ENCODE measurements at places on chromosomes 13 and 19.

DNA sequence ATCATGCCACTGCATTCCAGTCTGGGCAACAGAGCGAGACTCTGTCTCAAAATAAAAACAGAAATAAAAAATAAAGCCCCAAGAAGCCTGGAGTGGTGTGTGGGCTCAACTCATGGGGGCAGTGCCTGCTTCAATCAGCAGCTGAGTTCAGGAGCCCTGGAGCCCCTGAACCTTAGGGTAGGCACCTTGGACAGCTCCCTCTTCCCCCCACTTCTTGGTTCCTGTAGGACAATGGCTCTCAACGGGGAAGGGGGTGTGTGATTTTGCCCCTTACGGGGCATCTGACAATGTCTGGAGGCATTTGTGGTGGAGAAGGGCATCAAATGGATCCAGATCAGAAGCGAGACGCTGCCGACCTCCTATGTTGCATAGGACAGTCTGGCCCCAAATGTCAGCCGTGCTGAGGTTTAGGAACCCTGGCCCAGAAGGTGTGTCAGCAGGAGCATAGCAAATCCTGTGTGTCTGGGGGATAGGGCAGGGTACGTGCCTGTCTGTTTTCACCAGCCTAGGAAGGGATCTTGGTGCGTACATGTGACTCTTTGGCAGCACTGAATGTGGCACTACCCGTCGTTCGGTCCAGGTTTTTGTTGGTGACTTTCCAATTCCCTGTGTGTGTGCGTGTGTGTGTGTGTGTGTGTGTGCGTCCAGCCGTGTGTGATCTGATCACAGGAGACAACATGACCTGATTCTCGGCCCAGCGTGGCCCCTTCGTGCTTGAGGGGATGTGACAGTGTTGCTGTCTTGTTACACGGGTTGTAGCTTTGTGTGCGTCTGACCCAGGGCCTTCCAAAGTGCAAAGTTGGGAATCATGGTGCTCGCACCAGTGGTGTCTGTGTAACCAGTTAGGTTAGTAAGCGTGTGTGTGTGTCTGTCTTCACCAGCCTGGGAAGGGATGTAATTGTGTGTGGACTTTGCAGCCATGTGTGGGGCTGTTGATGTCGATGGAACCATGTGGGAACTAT, 7.5 kb downstream of the IGLON5 start:
- DNase-seq: no peak

DNA sequence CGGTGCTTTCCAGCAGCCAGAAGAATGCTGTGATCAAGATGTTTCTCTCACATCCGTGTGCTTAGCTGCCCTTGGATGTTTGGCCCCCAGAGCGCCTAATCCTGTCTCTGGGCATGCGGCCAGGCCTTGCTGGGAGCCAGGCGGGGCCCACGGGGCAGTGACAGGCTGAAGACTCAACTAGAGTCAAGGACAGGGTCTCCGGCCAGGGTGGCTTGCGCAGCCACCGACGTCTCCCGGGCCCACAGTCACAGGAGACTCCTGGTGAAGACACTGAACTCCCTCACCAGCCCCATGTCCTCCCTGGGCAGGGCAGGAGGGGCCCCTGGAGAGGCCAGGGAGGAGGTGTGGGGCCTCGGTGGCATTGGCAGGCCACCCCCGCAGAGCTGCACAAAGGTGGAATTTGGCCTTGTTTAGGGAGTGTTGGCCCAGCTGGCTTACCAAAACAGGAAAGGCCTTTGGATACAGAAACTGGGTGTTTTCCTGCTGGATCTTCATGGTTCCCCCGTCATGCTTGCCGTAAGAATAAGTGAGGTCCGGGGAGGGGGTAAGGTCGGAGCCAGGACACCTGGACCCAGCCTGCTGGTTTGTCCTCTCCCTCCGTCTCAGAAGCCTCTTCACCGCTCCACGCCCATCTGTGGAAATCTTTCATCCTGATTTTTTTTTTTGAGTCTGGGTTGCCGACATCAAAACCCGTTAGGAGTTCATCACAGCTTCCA, 10.0 kb upstream of the NDUFS7 start:
- no peak for DNase-seq

DNA sequence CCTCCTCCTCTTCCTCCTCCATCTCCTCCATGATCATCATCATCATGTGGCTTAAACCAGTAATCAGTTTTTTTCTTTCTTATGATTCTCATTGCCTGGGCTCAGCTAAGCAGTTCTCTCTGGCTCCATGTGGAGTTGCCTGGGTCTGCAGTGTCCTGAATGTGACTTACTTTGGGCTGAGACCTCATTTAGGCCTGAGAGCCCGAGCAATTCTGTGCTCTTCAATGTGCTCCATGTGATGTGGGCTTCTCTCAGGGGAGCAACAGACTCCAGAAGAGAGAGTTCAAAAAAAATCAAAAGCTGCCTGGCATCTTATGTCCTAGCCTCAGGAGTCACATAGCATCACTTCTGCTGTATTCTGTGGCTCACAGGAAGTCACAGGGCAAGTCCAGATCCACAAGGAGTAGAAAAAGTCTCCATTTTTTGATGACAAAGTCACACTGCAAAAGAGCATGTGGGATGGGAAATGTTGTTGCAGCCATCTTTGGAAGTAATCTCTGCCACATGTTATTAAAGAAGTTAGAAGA, 128.7 kb downstream of the MAB21L1 start:
- DNase-seq: no peak

- no peak for DNase-seq
These were observed 43.6 kb upstream of the SACS start for GRCh38 chr13:23477101-23477500.

DNA sequence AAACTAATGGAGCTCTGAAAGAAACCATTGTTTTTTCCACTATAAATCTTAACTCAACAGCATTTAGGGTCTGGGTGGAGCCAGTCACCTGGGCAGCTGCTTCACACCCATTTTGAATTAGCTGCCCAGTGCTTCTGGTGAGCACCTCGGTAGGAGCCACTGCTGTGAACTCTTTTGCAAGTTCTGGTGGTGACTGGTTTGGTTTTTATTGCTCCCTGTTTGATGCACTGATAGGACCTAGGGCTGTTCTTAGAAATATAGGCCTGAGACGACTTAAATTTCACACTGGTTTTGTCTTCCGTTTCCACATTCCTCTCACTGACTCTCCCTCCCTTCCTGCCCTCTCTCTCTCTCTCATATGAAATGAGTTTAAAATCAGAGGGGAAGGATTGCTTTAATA, 103.9 kb downstream of the GGACT start:
- no peak for DNase-seq

DNA sequence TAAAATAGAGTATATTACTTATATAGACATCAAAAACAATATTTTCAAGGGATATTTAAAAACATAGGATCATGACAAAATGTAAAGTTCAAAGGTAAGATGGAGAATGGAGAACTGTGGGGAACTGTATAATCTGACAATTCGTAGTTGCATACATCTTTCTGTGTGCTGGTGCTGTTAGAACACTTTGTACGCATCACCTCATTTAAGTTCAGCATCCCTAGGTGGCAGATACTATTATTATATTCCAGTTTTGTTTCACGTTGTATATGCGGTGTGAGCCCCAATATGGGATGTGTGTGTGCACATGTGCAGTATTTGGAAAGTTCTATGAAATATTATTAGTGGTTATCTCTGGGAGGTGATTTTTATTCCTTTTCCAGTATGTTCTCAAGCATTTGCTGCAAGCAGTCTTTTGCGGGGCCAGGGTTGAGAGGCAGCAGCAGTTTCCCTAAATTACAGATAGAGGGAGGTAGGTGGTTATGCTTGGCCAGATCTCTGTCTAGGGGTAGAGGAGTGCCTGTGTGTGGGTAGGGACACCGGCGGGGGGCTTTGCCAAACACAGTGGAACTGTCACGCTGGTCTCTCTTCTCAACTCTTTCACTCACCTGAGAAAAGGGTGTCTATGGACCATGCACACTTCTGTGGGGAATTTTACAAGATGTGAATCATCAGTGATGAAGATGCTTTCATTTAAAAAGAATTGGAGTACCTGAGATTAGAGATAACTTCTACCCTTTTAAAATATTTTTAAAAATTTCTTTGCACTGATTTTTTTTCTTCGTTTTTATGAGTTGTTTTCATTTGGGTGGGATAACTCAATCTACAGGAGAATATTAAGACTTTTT, 55.6 kb upstream of the ALOX5AP start:
- DNase-seq: no peak

- DNase-seq: no peak
These were observed 92.0 kb downstream of the ZNF536 start for GRCh38 chr19:30464162-30464561.

GRCh38 chr19:33878910-33879810, 82.5 kb downstream of the KCTD15 start:
- no peak for DNase-seq

GRCh38 chr19:53549340-53549739, 11.4 kb downstream of the ZNF331 start:
- DNase-seq: peak; percentile 24

GRCh38 chr19:48295458-48295857, 25.6 kb downstream of the ZNF114 start:
- DNase-seq: no peak

GRCh38 chr13:73851104-73851503, 283.1 kb downstream of the KLF12 start:
- DNase-seq: no peak

GRCh38 chr19:31448221-31448657, 99.0 kb upstream of the TSHZ3 start:
- no peak for DNase-seq

- DNase-seq: no peak
These were observed 1.8 kb downstream of the THOP1 start for GRCh38 chr19:2787115-2787514.

DNA sequence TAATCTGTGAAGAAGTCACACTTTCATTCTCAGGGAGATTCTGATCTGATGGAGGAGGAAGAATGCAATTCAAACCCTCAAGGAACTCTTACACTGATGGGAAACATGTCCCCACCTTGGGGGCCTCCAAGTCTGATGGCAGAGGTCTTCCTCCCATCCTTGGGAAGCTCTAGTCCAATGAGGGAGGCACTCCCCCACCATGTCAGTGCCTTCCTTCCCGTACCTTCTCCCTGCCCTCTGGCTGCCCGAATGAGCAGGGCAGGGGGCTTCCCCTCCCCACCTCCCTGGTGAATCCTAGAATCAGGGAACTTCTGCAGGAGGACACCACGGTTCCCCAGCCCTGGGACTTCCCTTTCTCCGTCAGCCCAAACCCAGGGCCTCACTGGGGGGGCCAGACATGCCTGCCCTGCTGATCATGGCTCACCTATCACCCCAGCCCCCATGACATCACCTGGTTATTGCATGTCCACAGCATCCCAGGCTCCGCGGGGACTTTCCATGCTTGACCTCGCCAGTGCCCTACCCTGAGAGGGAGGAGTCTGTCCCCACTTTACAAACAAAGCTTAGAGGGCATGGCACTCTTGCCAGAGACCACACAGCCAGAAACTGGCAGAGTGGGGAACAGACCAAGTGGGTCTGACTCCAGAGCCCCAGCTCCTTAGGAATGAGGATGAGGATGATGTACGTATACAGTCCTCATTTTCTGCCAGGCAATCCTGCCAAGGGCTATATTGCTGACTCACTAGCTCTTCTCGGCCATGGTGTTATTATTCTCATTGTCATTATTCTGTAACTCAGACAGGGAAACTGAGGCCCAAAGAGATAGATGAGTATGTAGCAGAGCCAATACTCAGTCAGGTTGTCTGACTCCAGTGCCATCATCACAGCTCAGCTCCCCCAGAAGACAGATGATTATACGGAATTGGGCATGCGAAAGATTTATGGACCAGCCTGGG, 9.6 kb upstream of the BCL3 start:
- no peak for DNase-seq

DNA sequence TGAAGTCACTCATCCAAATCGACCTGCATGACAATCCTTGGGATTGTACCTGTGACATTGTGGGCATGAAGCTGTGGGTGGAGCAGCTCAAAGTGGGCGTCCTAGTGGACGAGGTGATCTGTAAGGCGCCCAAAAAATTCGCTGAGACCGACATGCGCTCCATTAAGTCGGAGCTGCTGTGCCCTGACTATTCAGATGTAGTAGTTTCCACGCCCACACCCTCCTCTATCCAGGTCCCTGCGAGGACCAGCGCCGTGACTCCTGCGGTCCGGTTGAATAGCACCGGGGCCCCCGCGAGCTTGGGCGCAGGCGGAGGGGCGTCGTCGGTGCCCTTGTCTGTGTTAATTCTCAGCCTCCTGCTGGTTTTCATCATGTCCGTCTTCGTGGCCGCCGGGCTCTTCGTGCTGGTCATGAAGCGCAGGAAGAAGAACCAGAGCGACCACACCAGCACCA, 5.9 kb downstream of the SLITRK5 start:
- no peak for DNase-seq

DNA sequence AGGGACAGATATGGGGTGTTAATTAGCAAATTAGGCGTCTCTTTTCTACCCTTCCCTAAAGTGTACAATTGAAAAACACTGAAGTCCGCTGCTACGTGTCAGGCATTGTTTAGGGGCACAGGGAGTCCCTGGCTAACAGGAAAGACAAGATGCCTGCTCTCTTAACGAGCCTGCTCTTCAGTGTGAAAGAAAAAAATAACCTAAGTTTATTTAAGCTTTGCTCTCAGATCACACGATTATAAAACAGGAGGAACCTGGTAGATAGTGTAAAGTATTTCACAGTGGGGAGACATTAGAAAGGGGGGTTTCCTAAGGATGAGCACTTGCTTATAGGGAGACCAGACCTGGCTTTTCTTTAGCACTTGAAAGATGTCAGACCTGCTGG, 38.7 kb downstream of the IGFL2 start:
- no peak for DNase-seq

DNA sequence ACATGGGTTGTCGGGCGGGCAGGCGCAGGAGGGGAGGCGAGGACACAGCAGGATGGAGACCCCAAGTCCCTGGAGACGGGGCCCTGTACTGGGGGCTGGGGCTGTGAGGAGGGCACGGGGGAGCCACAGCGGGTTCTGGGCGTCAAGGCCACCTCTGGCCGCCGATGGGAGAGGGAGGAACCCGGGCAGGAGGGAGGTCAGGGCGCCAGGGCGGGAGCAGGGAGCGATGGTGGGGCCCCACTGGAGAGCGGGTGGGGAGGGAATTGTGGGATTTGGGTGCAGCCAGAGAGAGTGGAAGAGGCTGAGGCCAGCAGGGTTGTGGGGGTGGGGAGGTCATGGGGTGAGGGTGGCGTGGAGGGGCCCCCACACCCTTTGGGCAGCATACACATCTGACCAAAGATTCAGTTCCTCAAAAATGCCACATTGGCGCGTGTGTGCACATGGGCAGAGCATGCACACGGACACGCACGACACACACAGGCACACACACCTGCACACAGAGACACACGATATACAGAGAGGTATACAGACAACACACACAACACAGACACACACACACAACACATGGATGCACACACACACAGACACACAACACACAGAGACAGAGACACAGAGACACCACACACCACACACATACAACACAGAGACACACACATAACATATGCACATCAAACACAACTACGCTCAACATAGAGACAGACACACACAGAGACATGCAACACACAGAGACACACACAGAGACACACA, 54.9 kb downstream of the AP1M1 start:
- no peak for DNase-seq

- no peak for DNase-seq
These were observed 834 bp downstream of the FBXO27 start for GRCh38 chr19:39031368-39032062.

All from GF-D8 (cell line).